T-cell (primary cell): ENCODE measurements at places on chromosomes 3 and 15. TPM values are rescaled to one million over a fixed set of nuclear protein-coding genes. Genes with fewer than 3 reads are reported as not detected.
A peak's percentile ranks its signal among the peaks of the same experiment; 100 is the strongest.

DNA sequence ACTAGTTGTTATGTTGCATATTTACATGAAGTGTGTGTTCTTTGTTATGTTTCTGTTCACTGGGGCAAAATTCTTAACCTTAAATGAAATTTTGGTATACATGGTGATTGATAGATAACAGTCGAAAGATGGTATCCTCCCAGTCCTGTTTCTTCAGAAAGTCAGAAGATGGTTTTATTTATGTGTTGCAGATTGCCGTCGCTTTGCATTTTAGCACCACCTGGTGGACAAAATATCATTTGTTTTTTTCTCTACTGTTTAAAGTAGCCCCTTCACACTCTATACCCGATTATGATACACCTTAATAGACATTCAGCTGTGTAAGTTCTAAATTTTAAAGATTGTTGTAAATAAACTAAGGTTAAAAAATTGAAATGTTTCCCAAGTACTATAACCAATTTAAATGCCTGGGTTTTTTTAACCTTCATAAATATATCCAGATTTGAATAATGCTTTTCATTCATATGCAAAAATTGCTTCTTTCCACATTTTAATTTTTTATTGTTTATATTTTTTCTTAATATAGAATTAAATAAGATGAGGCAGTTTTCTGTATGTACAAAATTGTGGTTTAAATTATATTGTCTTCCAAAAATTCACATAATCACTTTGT lies 152.2 kb downstream of the ALCAM start:
- DNase-seq = peak; percentile 75

DNA sequence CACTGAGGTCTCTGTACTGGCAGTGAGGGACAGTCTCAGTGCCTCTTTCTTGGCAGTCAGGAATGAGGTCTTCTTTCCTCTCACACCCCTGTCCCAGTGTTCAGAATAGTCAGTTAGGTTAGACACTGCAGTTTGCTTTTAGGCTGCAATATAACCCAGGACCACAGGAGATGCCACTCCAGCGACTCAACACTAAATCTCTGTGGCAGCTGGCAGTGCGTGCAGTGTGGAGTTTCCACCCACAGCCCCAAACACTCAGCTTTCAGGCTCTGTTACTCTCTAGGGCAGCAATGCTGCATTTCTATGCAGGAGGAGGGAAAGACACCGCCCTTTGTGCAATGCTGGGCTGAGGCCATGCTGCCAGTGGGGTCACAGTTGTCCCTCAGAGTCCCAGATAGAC lies 150.2 kb upstream of the SUCLG2 start:
- no peak for DNase-seq

GRCh38 chr3:141986548-141987107 lies 110.2 kb downstream of the ATP1B3 start:
- DNase-seq = no peak

DNA sequence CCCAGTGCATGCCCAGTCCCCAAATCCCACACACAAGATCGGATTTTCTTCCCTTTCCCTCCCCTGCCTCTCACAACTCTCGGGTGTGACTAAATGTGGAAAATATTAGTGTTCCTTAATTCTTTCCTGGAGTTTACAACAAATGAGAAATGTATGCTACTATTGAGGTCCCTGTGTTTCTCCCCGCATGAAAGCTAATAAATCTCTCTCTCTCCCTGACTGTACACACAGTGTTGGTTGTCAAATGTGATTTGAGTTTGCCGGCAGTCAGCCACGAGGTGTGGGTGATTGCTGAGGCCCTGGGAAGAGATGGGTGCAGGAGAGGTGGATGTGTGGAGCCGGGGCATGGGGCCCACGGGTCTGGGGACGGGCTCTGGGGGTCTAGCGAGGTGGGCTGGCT lies 161.4 kb upstream of the IQSEC1 start:
- no peak for DNase-seq

The CAMP gene
- not detected for total RNA-seq

The TMEM39A gene
- 35.4 TPM for total RNA-seq
